ENCODE measurements at places on chromosomes 5 and 9.

- no peak for DNase-seq
Observed at GRCh38 chr5:126794157-126794828, 17.4 kb downstream of the LMNB1 start.

DNA sequence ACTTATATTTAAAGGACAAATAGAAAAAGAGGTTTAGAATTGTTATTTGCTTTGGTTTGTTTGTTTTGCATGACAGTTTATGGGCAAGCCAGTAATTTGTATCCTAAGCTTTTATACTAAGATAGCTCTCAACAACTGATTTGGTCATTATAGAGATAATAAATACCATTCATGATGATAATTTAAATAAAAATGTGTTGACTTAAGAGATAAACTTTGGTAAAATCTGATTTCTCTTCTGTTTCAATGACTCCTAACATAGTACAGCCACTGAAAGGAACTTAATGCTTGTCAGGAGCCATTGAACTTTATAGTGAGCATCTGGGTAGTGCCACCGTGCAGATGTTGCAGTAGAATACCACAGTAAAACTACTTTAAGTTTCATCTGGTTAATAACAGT, 160.7 kb upstream of the ACOT12 start:
- DNase-seq: no peak

GRCh38 chr9:79759460-79759859, 187.7 kb downstream of the TLE4 start:
- DNase-seq: no peak

GRCh38 chr9:75607521-75607920, 283.0 kb upstream of the PCSK5 start:
- DNase-seq: no peak

- no peak for DNase-seq
Observed at GRCh38 chr9:30815585-30815984, 1568.9 kb upstream of the ACO1 start.

GRCh38 chr5:67686746-67687145, 490.1 kb upstream of the CD180 start:
- DNase-seq: no peak

GRCh38 chr9:19995619-19996018, 206.8 kb upstream of the SLC24A2 start:
- DNase-seq: no peak

- no peak for DNase-seq
Observed at GRCh38 chr5:14121552-14121951, 21.6 kb upstream of the TRIO start.

DNA sequence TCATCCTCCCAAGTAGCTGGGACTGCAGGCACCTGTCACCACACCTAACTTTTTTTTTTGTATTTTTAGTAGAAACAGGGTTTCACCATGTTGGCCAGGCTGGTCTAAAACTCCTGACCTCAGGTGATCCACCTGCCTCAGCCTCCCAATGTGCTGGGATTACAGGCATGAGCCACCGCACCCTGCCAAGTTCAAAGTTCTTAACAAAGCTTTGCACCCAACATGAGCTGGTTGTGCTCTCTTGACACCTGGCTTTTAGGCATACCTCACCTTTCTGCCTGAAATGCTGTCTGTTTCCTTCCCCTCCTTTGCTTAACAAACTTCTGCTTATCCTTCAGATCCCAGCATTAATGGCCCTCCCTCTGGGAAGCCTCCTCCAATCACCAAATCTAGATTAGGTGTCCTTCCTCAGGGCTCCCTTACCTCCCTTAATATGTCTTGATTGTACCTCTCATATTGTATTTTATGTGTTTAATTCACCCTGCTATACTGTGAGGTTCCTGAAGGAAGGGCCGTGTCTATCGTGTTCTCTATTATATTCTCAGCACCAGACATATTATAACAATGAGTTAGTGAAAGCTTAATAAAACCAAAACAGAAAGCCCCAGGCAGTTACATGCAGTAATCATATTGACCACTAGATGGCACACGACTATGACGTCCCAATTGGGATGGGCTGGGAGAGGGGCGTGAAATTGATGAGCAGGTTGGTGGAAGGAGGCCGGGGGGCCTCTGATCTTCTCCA, 62.9 kb upstream of the PPARGC1B start:
- DNase-seq: no peak

- no peak for DNase-seq
Observed at GRCh38 chr5:6194906-6195612, 183.3 kb downstream of the MED10 start.

GRCh38 chr5:114940709-114941108, 229.0 kb downstream of the TRIM36 start:
- DNase-seq: no peak

- DNase-seq: no peak
Observed at GRCh38 chr5:98975223-98975622, 46.4 kb upstream of the CHD1 start.

GRCh38 chr9:82134010-82134409, 145.4 kb downstream of the SPATA31D1 start:
- DNase-seq: no peak

GRCh38 chr5:55633574-55634208, 78.4 kb downstream of the SLC38A9 start:
- no peak for DNase-seq

GRCh38 chr5:177290816-177291596, 12.5 kb downstream of the RAB24 start:
- DNase-seq: no peak

GRCh38 chr5:151675611-151676313, 11.0 kb downstream of the SPARC start:
- no peak for DNase-seq

DNA sequence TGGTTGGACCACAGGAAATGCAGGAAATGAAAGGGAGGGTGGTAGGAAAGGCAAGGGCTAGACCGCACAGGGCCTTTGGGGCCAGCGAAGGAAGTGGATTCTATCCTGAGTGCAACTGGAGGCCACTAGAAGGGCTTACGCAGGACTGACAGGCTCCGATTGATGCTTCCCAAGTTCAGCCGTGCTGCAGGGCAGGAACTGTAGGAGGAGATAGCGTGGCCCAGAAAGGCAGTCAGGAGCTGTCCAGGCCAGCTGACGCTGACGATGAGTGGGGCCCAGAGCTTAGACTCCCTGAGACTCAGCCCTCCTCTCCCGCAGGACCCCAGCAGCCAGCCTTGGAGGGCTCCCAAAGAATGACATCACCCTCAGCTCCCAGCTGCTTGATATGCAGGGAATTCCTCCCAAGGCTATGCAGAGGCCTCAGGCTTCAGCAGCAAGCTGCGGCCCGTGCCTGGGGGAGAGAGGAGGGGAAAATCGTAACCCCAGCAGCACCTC, 48.8 kb downstream of the KCNIP1 start:
- DNase-seq: no peak

- DNase-seq: no peak
Observed at GRCh38 chr5:145160679-145161078, 674.5 kb downstream of the PRELID2 start.

DNA sequence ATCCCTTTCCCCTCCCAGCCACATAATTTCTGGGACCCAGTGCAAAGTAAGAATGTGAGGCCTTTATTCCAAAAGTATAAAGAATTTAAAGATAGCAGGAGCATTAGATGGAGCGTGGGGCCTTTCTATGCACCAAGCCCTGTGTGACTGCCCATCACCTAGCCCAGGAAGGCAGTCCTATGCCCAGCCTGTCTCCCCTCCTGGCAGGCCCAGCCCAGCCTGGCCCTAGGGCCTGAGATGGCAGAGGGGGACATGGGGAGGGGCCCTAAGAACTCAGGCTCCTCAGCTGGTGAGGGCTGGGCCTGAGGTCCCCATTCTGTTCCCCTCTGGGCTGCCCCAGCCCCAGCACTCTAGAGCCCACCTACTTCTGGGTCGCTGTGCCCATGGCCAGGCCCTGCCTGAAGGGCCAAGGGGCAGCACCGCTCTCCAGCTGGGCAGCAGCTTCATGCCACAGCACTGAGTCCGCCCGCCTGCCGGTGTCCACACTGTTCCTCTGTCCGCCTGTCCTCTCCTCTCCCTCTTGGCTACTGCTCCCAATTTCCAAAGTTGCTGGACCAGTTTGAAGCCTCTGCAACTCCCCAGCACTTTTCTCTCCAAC, 995 bp upstream of the SLC23A1 start:
- no peak for DNase-seq

GRCh38 chr9:84736081-84736480, 66.6 kb downstream of the NTRK2 start:
- no peak for DNase-seq

- peak; percentile 62 for DNase-seq
Observed at GRCh38 chr5:175696139-175696854, 38.4 kb downstream of the HRH2 start.

GRCh38 chr5:135386886-135387628, 12.0 kb downstream of the MACROH2A1 start:
- no peak for DNase-seq

DNA sequence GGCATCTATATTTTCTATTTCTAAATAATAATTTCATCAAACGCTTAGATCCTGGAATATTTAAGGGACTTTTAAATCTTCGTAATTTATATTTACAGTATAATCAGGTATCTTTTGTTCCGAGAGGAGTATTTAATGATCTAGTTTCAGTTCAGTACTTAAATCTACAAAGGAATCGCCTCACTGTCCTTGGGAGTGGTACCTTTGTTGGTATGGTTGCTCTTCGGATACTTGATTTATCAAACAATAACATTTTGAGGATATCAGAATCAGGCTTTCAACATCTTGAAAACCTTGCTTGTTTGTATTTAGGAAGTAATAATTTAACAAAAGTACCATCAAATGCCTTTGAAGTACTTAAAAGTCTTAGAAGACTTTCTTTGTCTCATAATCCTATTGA, 1.1 kb downstream of the LRRC70 start:
- no peak for DNase-seq

GRCh38 chr5:3542158-3542557, 53.5 kb upstream of the IRX1 start:
- DNase-seq: no peak

DNA sequence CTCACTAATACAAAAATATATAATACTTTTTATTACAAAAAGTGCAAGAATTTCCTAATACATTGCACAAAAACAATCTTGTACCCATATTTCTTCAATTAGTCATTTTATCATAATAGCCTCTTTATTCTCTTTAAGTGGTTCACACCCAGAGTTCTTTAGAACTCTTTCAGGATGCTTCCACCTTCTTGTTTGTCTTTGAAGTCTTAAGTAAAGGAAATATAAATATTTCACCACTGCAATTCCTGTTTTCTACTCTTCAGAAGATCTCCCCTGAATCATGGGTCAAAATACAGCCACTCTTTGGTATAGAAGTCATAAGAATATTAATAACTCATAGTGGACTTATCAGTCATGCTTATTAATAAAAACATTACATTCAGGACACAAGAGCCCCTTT, 293.0 kb downstream of the ATPSCKMT start:
- no peak for DNase-seq

DNA sequence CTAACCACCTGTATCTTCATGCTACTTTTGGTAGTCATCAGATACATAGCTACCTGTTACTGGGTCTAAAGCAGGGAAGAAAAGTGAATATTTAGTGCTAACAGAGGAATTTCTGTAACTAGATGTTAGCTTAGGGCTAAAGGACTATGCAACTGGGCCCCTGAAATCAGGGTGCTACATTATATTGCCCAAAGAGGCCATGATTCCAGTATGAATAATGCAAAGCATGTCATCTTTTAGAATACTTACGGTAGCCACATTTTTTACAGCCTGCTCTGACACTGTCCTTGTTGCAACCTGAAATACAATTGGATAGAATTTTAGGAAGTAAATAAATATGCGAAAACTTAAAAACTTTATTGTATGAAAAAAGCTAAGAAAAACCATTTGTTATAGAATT, 14.4 kb downstream of the SREK1IP1 start:
- no peak for DNase-seq

DNA sequence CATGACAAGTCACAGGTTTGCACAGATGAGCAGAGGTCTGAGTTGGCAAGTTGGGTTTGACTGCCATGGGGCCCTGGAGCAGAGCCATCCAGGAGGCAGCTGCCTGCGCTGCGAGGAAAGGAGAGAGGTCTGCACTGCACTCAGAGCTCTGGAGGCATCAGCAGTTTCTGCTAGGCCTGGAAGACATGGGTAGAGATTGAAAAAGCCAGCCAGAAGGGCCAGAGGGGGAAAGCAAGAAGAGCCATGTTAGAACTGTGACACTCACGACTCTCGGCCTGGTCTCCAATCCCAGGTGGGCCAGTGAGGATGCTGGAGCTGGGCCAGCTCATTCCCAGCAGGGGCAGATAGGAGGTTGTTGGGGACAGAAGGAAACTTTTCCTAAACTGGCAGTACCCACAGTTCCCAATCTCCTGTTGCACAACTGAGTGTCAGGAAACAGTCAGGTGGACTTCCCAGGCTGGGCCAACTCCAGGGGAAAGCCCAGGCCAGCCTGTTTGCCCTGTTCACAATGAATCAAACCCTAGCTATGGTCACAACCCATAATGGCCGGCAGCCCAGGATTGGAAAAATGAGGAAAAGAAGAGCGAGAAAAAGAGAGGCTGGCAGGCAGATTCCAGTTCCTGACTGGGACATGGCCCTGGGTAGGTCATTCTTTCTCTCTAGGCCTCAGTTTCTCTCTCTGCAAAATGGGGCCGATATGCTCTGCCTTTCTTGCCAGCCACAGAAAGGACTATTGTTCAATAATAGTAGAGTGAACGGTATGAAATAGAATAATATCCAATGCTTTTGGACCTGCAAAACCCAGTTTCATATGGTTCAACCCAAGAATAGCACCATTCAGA, 7.8 kb upstream of the ORM1 start:
- DNase-seq: no peak

- no peak for DNase-seq
Observed at GRCh38 chr9:8071445-8071798, 271.8 kb upstream of the DMAC1 start.

GRCh38 chr9:117462861-117463260, 48.0 kb upstream of the ASTN2 start:
- no peak for DNase-seq

DNA sequence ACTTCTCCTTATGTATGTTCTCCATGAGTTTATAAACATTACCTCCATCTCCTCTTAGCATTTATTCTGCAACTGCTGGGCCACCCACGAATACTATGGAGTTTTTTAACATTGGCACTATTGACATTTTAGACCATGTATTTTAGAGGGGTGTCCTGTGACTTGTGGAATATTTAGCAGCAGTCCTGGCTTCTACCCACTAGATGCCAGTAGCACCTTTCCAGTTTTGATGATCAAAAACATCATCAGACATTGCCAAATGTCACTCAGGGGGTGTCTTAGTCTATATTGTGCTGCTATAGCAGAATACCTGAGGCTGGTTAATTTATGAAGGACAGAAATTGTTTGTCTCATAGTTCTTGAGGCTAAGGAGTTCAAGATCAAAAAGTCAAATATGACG, 187.5 kb upstream of the RORB start:
- no peak for DNase-seq

- DNase-seq: no peak
Observed at GRCh38 chr5:142475102-142475513, 150.3 kb upstream of the SPRY4 start.

GRCh38 chr5:83204651-83205050, 127.3 kb downstream of the XRCC4 start:
- DNase-seq: no peak
